Astrocyte of the spinal cord (primary cell): ENCODE measurements at places on chromosomes 5 and 9.

- no peak for DNase-seq
These were observed 42.5 kb upstream of the GOLM1 start for GRCh38 chr9:86141843-86142242.

DNA sequence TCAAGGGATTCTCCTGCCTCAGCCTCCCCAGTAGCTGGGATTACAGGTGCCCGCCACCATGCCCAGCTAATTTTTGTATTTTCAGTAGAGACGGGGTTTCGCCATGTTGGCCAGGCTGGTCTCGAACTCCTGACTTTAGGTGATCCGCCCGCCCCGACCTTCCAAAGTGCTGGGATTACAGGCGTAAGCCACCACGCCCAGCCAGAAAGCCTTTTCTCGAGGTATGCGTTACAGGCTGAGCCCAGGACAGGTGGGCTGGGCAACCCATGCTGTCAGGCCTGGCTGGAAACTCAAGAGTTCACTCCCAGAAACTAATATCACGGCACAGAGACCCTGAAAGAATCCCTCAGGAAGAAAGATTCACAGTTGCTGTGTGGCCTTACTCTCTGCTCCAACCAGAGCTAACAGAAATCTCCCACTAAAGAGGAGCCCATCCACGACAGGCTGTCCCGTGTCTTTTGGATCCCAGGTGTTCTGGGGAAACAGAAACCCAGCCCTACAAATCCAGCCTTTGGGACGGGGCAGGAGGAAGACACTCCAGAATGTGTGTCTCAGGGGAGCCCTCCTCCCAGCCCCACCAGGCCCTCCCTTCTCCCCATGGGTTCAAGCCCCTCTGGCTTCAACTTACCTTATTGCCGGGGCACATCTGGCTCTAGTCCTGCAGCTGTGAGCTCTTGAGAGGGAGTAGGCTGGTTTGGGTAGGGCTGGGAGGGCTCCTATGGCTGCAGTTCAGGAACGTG, 400 bp downstream of the TIFAB start:
- DNase-seq, result no peak

GRCh38 chr5:61732369-61732768, 400.3 kb downstream of the ZSWIM6 start:
- DNase-seq, result no peak

GRCh38 chr9:89712283-89712682, 107.5 kb downstream of the GADD45G start:
- DNase-seq, result no peak

DNA sequence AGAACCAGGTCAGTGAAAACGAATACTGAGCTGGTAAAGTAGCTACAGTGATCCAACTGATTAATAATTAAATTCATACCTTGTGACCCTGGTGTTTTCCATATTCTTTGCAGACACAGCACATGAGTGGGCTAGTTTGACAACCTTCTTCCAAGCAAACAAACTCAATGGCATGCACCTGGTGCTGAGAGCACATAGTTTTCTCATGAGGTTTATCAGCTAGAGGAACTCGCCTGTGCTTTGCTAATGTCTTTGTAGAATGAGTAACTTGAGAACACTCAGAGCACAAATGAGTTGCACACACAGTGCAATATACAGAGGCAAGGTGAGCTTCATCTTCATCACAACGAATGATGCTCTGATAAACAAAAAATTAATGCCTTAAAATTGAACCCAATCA, 12.6 kb downstream of the TRIM23 start:
- no peak for DNase-seq

DNA sequence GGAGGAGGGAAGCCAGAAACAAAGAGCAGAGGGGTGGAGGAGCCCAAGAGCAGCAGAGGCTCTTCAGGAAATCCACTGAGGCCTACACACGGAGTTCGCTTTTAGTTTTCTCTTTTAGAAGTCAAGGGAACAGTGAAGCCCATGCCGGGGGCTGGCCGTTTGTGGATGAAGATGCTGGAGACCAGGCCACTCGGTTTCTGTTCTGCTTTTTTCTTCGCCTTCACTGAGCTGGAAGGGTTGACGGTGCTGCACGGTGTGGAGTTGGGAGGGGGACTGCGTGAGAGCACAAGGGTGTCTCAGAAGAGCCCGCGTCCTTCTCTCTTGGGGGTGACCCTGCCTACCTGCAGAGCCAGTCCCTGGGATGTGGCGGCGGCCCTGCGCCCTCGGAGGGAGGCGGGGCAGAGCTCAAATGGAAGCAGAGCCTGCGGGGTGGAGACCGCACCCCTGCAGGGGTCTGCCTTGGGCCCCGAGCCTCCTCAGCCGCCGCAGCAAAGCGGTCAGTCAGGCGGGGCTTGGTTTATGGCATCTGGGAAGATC, 68.5 kb upstream of the CACNA1B start:
- no peak for DNase-seq

GRCh38 chr9:135478829-135479468, 633 bp upstream of the PPP1R26 start:
- DNase-seq, result no peak

GRCh38 chr9:125341566-125341965, 79.9 kb downstream of the GAPVD1 start:
- DNase-seq, result no peak

DNA sequence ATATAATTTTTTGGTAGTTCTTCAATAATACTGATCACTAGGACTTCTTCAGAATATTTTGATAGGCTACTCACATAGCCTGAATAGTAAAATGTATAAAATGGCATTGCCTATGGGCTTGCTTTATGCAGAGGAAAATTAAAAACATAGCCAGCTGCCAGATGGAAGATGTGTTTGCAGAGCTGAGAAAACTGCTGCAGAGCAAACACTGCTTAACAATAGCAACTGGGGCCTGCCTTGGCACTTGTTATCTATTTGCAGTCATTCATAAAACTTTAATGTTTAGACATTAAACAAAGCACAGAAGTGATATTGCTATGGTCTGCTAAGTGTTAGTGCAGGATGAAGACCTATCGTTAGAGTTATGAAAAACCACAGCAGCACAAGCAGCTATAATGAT, 151.5 kb upstream of the SMC2 start:
- DNase-seq, result no peak

DNA sequence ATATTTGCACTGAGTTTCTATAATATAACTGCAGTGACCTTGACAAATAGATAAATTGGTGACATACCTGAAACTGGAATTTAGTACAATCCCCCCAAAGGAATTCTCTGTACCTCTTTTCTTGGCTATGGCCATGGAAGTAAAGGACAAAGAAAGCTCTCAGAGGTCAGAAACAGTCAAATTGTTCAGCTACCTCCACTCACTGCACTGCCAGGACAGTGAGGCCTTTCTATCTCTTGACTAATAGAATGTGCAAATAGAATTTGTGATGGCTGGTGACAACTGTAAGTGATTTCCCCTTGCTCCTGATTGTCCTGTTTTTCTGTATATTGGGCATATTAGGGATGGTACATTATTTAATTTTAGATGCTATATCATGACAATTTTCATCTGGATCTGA, 67.1 kb downstream of the CCDC192 start:
- DNase-seq, result no peak

DNA sequence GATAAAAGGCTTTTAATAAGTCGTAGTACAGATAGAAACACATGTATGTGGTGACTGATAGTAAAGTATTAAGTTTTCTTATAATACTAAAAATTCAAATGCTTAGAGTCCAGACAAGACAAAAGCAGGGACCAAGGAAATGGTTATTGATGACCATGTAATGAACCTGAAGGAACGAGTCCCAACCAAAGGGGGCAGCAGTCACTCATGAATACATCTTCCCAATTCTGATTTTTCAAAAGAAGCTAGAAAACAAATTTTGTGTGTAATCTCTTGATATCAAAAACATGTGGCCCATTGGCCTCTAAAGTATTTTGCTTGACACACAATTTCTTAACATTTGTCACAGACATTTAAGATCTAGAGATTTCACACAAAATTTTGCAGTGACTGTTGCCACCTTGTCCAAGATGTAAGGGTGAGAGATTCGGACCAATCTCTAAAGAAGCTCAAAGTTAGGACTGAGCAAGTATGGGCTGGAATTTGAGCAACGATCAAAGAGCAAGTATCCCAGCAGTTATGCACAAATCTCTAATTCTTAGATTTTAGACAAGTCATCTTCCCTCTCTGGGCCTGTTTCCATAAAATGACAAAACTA, 66.8 kb downstream of the ARL15 start:
- DNase-seq, result peak; percentile 41

DNA sequence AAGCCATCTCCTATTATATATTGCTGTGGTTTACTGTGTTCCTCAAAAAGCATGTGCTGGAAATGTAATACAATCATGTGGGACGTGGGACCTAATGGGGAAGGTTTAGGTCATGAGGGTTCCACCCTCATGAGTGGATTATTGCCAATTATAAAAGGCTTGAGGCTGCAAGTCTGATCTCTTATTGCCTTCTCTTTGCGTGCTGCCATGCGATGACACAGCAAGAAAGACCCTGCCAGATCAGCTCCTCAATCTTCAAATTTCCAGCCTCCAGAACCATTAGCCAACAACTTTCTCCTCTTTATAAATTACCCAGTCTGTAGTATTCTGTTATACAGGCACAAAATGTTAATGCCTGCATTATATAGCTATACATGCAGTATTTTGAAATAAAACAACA, 45.4 kb downstream of the MARCHF11 start:
- DNase-seq, result no peak

GRCh38 chr9:86723346-86723745, 224.0 kb downstream of the GAS1 start:
- no peak for DNase-seq

DNA sequence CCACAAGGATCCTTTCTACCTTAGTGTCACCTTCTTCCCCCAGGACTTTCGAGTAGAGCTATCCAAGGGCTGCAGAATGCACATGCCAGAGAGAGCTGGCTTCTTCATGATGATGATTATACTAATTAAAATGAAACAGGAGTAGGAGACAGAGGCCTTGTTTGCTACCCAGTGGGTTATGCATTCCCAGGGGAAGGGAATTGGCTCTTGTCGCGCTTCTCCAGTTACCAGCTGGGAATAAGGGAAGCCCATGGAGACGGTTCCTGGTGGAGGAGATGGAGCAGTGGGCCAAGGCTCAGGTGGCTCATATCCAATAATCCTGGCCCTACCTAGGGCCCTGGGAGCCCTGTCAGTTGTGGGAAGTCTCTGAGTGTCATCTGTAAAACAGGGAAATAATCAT, 65.1 kb downstream of the WWC1 start:
- DNase-seq, result no peak

DNA sequence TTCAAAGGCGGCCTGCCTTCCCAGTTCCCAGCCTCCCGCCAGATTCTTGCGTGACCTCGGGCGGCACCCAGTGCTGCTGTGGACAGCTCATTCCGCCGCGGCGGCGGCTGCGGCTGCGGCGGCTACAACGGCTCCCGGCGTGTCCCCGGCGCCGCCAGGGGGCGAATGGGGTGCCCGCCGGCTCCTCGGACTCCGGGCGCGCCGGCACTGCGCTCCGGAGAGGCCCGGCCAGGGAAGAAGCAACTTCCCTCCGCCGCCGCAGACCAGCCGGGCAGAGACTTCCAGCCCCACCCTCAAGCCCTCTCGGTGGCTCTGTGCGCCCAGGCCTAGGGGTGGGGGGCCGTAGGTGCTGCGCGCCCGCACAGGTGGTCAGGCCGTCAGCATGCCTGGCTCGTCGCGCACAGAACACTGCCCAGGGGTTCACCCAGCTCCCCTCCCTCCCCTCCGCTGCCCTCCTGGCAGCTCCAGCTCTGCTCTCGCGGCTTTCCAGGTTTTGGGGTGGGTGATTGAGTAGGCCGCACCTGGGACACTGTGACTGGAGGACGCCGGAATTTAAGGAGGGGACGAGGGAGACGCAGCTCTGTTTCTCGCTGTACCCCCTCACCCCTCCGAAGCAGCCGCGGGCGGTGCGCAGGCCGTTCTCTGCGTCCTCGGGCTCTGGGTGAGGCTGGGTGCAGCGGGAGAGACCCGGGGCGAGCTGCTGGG, 20.2 kb downstream of the IGIP start:
- DNase-seq, result peak; percentile 60

DNA sequence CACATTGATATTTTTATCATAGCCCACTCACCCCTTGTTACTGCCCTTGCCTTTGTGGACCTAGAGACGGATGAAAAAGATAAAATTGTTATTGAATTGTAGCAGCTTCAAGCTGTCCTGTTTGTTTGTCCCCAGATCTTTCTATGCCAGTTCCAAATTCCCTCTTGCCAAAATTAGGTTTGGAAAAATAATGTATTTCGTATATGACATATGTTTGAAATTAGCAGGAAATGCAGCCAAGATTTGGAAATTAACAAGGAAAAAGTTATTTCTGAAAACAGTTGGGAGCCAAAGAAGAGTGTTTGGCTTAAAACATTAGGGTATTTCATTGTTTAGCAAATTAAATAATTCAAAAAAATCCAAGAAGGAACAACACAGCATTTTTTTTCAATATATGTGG, 33.5 kb downstream of the SPATA31D1 start:
- no peak for DNase-seq

DNA sequence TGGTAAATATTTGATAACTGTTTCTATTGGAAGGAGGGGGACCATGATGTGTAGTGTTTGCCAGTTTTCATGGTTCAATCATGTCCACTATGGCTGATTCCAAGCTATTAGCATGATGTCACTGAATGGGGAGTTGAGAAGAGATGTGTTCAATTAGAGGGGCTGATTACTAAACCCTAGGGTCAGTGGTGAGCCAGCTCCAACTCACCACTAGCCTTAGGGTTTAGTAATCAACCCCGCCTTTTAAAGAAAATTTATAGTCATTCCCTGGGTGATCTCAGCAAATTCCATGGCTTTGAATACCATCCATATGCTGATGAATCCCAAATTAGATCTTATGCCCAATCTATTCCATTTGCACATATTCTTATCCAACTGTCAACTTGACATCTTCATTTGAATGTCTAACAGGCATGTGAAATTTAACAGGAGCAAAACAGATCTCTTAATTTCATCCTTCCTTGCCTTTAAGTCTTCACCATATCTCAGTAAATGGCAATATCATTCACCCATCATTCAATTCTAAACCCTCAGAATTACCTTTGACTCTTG, 98.8 kb downstream of the GCNT1 start:
- no peak for DNase-seq

- DNase-seq, result no peak
These were observed 20.8 kb upstream of the KIF2A start for GRCh38 chr5:62284946-62285891.

DNA sequence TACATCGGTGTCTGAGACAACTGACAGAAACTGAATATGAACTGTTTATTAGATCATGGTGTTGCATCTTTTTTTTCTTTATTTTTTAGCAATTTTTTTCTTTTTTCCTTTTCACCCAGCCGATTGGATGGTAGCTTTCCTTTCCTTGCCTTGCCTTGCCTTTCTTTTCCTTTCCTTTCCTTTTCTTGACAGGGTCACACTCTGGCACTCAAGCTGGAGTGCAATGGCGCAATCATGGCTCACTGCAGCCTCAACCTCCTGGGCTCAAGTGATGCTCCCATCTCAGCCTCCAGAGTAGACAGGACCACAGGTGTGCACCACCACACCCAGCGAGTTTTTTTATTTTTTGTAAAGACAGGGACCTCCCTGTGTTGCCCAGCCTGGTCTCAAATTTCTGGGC, 2.8 kb downstream of the PDE6A start:
- DNase-seq, result no peak

GRCh38 chr9:129640871-129641749, 841 bp downstream of the ASB6 start:
- DNase-seq, result no peak
